ENCODE measurements at places on chromosomes 6 and 20.

DNA sequence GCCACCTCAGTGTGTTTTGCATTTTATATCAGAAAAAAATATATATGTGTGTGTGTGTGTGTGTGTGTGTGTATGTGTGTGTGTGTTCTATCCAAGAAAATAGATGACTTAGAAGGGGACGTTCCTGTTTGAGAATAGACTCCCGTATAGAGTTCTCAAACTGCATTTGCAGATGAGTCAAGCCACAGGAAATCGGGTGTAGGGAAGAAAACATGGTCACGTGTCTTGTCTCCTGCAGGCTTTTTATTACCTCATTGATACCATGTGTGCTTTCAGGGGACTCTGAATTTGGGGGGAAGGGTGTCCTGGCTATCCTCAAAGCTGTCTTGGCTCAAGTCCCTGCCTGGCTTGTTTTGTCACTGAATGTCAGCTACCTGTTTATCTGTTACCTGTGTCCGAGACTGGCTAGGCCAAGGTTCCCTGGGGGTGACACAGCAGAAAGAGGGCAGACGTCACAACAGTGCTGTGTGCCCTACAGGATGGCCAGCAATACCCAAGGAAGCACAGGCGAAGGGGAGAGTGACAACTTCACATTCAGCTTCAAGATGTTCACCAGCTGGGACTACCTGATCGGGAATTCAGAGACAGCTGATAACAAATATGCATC lies 55.7 kb upstream of the NOP56 start:
- no peak for DNase-seq

GRCh38 chr6:33193619-33194018 lies 1.4 kb upstream of the COL11A2 start:
- DNase-seq, result no peak

DNA sequence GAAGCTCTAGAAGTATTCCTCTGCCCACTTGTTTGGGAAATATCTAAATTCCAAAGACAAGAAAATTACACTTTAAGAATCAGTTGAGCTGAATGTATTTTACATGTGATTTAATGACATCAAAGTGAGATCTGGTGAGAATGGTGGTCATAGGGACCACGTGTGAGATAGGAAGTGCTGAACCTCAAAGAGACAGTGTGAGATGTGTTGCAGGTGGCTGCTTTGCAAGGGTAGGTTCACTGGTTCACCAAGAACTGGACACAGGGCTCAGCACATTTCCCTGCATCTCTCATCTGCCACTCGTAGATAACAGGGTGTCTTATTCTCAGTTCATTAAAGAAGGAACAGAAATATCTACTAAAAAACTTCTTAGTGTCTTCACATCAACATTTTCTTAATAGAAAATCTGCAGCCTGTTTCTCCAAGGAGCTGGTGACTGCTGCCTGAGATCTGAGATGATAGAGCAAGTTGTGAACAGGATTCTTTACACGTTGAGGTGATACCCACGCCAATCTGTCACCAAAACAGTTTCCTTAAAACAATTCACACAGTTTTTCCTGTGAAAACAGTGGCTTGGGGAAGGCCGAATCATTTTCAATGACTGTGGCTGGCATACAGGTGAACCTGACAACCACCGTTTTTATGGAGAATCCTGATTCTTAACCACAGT lies 7.2 kb downstream of the CCR6 start:
- DNase-seq, result no peak

DNA sequence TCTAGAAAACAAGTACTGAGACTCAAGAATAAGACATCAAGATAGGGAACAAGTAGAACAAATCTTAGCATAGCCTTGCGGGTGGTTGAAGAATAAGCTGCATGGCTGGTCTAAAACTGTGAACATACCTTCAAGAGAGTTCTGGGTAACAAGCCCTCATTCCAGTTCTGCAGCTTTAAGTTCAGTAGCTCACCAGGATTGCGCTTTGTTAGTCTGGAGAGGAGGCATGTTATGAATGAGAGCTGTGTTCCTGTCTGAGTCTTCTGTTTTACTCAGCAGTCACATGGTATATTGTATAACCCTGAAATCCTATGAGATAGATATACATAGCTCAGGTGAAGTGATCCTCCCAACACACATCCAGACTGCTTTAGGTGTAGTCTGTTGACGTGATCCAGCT lies 406.6 kb upstream of the IRAK1BP1 start:
- no peak for DNase-seq

DNA sequence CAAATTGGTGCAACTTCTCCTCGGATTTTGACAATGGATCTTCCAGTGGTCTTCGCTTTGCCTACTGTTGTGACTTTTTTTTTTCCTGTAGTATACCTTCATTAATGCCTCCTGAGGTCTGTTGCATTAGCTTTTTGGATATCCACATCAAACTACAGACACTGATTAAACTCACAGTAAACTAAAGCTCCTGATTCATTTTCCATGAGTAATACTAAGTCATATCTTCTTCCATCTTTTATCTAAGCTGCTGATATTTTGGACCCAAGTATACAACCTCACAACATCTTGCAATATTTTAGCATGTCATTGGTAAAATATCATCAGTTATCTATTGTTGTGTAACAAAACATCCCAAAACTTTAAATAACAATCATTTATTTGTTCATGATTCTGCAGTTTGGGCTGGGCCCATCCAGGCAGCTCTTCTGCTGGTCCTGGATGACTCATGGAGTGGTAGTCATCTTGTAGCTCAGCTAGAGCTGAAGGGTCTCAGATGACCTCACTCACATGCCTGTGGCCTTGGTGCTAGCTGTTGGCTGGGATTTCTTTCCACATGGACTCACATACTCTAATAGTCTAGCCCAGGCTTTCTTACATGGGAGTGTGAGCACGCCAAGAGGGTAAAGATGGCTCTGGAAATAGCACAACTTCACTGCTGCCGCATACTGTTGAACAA lies 78.3 kb upstream of the SRSF6 start:
- DNase-seq, result no peak

GRCh38 chr6:164721460-164721859 lies 587.9 kb downstream of the C6orf118 start:
- DNase-seq, result no peak

DNA sequence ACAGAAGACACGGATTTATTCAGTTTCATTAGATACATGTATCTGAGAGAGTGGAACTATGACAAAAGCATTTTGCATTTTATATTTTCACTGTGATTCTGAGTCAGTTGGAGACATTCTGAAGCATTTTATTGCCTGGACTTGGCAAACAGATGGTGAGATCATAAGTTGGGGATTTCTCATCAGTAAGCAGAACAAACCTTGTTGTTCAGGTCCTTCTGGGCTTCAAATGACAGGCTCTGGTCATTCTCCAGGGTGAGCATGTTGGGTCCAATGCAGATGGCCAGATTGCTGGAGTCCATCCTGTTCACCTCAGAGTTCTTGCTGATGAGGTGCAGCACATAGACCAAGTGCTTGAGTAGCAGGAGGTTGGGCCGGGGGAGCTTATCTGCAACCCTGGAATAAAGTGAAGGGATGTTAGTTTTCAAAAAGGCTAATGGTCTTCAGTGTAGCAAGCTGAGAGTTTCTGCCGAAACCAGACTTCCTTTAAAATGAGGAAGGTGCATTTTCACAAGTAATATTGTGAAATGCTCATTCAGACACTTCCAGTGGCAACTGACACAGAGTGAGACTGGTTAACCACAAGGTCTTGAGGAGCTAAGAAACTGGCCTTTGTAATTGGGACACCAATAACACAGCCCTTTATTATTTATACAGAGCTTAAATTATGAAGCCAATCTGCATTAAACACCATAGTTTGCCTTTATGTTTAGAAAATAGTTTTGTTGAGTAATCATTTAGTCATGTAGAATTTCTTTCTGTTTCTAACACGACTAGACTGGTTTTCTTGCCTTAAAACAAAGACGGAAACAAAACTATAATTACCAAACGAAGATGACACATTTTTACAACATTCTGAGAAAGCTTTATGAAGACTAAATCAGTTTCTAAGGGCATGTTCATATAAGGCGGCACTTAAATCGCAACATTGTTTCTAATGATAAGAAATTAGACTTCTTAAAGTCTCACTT lies 5.6 kb downstream of the TAGAP start:
- DNase-seq, result no peak

GRCh38 chr6:16903470-16903869 lies 142.2 kb upstream of the ATXN1 start:
- DNase-seq, result no peak

DNA sequence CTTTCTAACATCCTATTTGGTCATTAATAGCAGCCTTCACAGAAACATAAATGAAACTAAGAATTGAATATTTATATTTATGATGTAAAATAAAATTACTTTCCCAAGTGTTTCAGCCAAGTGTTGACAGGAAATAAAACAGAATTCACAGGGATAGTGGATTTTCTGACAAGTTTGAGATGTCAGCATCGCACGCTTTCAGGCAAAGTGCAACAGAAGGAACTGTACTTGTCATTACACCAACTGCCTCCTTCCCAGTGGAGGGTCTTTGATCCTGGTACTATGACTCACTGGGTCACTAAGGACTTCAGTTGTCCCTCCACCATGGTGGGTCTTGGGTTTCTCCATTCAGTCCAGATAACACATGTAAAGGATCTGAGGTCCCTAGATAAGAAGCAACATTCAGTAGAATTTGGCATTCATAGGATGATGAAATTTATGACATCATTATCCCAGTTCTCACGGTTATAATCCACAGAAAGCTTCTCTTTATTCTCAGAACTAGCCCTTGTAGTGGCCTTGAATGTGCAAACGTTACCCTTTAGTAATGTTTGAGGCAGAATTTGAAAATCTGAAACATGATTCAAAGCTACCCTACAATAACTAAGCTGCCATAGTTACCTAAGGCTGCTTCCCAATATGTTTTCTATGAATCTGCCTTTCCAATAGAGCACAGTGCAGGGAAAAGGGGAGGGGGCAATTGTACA lies 3.8 kb upstream of the TNFAIP3 start:
- no peak for DNase-seq

DNA sequence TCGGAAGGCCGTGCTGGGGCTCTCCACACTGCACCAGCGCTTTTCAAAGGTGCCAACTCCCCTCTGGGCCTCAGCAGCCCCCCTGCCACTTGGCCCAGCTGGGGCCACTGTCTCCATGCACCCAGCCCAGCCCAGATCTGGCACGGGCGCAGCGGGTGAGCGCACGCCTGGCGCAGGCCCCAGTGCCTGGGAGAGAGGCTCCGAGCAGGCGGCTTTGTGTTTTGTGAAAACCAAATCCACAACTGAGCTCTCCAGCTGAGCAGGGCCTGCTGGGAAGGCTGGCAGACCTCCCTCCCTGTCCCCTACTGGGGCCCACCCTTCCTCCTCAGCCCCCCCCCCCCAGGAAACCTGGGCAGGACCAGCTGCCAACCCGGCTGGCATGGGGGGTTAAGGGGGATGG lies 17.0 kb downstream of the MDGA1 start:
- no peak for DNase-seq

GRCh38 chr20:46698788-46699187 lies 9.5 kb upstream of the TP53RK start:
- DNase-seq, result no peak

DNA sequence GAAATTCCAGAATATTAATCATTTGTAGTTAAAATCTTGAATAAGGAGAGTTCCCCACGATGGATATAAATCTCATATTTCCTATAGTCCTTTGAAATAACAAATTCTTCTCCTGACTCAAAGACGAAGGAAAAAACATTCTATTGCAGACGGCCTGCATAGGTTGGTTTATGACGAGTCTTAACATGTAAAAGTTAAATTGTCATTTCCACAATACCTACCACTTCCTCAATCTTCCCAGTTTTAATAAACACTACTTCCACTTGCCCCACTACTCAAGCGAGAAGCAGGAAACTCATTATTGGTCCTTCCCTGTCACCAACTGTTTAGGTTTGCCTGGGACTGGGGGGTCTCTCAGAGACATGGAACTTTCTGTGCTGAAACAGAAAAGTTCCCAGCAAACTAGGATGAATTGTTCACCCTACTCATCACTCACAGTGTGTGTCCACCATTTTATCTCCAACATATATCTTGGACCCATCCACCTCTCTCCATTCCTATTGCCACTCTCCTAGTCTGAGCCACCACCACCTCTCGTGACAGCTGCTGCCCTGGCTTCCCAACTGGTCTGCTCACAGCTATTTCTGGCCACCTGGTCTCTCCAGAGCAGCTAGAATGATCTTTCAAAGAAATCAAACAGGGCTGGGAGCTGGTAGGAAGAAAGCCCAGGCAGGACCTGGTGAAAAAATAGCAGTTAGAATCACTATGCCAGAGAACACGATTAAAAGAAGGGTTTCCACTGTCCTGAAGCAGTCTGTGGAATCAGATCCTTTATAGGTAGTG lies 15.1 kb upstream of the ZSCAN9 start:
- no peak for DNase-seq

- DNase-seq, result no peak
Measured at GRCh38 chr20:12072221-12072953, 154.7 kb downstream of the BTBD3 start.

- no peak for DNase-seq
Measured at GRCh38 chr6:36752886-36753506, 55.4 kb downstream of the RAB44 start.

DNA sequence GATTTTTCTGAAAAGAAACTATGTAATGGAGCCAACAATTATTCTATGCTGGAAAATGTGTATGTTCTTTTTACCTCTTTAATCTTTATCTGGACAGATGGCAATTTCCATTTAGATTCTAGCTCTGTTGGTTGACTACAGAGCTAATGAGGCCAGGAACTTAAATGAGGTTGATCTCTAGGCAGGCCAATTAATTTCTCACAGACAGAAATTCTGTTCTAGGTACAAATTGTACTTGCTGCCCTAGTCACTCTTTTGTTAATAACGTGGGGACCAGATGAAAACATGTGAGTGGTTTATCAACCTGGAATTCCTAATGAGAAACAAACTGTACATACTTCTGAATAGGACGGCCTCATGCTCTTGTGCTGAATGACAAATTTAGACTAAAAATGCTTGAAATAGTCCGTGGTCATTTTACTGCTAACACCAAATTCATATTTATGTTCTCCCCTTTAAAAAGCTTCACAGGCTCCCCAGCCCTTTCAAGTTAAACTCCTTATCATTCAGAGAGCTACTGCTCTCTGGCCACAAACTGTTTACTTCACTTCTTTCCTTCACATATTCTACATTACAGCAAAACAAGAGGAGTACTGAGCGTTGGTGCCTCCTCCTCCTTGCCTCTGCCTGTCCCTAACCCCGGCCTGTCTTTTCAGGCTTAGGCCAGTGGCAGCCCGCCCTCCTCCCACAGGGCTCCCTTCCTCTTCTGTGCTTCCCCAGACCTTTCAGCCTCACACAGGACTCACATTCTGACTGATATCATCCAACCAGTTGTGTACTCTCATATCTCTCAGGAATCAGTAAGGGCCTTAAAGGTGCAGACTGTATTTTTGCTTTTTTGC lies 41.4 kb downstream of the DTNBP1 start:
- peak; percentile 59 for DNase-seq

GRCh38 chr20:59064214-59064722 lies 21.7 kb upstream of the PRELID3B start:
- DNase-seq, result peak; percentile 4

DNA sequence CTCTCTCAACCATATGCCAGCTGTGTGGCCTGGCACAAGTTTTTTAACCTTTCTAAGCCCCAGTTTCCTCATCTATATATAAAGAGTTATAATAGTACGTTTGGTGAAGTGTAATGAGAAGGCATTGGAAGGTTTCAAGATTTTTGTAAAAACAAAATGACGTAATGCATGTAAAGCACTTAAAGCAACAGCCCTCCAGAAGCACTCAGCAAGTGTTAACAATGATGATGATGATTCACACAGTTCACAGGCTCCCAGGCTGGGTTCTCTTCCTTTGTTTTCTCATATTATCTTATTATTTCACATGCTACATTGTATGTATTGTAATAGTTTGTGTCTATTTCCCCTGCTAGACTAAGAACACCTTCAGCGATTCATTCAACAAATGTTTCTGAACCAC lies 6.2 kb downstream of the CEP250 start:
- DNase-seq, result no peak

All from NCI-H524 treated with DMSO at 0.1 percent for 48 hours (cell line).